ENCODE measurements at places on chromosomes 6 and 20.
A peak's percentile ranks its signal among the peaks of the same experiment; 100 is the strongest.

GRCh38 chr6:13014504-13015378 lies 298.2 kb downstream of the PHACTR1 start:
- no peak for DNase-seq

DNA sequence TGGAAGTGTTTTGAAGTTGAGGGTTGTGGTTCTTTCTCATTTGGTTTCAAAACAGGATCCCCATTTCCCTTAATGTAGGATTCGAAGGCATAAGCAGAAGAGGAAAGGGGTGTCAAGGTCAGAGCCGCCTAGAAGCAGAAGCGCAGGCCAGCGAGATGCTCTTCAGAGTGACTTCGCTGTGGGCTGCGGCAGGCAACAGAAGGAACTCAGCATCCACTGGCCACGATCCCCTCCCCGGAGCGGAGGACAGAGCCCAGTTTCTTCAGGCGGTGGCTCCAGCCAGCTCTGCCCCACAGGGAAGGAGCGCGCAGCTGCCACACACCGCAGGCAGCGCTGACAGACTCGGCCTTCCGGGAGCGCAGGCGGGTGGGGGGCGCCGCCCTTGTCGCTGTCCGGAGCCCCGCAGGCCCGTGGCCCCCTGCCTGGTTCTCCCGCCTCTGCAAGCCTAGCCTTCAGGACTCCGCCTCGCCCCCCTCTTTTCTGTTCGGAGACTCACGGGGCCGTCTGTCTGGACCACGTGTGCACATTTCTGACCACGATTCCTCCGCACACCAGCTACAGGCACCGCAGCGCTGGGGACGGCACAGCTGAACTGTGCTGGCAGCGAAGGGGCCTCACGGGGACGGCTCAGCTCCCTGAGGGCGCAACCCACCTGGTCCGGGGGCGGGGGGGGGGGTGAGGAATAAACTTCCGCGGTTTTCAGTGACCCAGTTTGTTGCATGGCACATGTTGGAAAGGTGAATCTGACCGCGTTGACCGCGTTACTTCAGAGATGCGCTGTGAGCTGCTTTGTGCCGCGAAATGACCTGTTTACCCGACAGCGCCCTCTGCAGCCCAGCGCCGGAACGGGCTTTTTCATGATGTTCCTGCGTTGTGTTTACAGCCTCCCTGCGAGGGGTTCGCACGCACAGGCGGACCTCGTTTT lies 26.1 kb downstream of the TTLL2 start:
- DNase-seq: peak; percentile 52

DNA sequence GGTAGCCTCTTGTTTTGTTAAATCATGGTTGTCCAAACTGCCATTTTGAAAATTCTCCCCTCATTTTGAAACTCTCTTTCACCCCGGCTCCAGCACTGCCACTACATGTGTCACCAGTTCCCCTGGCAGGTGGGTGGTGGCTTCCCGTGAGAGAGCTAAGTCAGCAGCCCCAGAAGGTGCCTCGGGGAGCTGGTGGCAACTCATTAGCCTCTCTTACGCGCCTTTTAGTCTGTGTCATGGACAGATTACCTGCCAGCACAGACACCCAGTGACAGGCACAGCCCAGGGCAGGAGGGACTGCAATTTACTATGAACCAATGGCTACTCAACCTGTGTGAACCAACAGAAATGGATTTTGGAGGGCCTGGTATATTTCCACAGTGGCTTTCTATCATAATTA lies 147.1 kb upstream of the SASH1 start:
- DNase-seq: no peak

DNA sequence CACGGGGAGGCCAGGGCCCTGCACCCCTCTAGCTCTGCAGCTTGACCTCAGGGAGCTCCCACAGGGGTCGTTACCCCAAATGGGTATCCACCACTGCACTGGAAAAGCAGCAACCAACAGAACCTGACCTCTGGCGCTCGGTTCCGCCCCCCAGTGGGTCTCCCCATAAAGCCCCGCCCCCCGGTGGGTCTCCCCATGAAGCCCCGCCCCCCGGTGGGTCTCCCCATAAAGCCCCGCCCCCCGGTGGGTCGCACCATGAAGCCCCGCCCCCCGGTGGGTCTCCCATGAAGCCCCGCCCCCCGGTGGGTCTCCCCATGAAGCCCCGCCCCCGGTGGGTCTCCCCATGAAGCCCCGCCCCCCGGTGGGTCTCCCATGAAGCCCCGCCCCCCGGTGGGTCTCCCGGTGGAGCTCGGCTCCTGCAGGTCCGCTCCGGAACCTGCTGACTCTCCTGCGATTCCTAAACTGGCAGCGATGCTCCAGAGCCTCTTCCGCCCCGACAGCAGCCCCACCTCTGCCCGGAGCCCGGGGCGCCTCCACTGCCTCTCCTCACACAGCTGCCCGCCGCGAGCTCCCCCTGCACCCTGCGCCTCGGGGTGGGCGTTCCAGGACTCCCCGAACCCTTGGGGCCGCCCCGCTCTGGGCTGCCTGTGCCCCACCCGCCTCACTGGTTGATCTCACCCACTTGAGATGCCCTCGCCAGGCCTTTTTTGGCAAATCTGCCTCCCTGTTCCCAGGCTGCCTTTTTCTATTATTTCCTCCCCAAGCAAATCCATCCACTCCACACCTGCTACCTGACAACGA lies 12.1 kb downstream of the SLC2A4RG start:
- no peak for DNase-seq

GRCh38 chr6:80454197-80454596 lies 347.7 kb downstream of the BCKDHB start:
- DNase-seq: no peak

GRCh38 chr6:89590133-89590532 lies 48.4 kb downstream of the LYRM2 start:
- no peak for DNase-seq

- DNase-seq: no peak
Measured at GRCh38 chr6:114249522-114249921, 93.3 kb downstream of the HS3ST5 start.

- DNase-seq: no peak
Measured at GRCh38 chr6:55886185-55886836, 10.9 kb upstream of the BMP5 start.

DNA sequence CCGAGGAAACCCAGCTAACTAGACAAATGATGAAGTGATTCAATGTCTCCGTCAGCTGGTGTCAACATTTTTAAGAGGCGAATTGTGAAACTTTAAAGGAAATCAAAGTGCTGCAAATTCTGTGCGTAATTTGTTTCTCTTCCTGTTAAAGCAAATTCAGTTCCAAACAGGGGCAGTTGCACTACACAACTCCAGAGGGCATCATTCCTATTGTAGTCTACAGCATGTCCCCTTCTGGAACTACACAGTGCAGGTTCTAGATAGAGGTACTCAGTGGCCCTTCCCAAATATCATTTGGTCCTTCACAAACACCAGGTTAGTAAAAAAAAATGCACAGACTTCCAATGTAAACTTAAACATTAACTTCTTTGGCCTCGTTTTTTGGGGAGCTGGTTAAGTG lies 38.3 kb upstream of the SMLR1 start:
- no peak for DNase-seq

- DNase-seq: no peak
Measured at GRCh38 chr20:7171911-7172310, 404.4 kb downstream of the BMP2 start.

DNA sequence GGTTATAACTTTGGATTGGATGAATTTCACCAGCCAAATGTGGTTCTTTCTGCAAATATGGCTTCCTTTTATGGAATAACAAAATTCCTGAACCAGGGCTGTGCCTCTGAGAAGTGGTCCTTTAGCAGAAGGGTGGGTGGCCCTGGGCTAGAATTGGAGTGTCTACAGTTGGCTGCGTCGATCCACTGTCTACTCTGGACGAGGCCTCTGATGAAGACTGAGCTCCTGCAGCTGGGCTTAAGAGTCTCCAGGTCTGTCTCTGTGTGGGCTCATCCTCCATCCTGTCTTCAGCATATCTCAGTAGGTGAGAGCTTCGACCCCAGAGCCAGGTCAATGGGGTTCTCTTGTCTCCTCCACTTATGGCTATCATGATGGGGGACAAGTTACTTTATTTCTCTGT lies 166.3 kb upstream of the PMEPA1 start:
- no peak for DNase-seq

DNA sequence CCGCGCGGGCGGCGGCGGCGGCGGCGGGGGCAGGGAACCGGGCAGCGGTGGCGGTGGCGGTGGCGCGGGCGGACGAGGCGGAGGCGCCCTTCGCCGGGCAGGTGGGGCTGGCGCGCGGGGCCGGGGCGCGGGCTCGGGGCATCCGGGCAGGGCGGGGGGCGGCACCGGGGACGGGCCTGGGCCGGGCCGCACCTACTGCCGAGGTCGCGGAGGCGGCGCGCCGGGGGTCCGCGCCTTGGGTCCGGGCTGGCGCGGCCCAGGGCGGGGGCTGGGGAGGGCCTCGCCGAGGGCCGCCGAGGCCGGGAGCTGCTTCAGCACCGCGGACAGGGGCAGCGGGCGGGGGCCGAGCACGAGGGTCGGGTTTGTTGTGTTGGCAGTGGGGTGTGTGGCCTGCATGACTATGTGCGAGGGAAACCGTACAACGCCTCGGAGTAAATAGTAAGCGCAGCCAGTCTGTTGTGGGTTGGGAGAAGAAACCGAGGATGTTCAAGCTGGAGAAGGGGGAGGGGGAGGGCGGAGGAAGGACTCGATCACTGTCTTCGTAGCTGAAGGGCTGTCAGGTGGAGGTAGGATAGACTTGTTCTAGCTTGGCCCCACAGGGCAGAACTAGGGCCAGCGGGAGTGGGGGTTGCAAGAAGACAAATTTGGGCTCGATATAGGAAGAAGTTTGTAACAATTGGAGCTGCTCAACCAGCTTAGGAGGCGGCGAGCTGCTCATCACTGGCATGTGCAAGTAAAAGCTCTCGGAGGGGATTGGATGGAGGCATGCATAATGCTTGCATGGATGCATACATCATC lies 593 bp downstream of the MMP24 start:
- DNase-seq: no peak

- DNase-seq: no peak
Measured at GRCh38 chr6:169912266-169913095, 161.1 kb downstream of the ERMARD start.

DNA sequence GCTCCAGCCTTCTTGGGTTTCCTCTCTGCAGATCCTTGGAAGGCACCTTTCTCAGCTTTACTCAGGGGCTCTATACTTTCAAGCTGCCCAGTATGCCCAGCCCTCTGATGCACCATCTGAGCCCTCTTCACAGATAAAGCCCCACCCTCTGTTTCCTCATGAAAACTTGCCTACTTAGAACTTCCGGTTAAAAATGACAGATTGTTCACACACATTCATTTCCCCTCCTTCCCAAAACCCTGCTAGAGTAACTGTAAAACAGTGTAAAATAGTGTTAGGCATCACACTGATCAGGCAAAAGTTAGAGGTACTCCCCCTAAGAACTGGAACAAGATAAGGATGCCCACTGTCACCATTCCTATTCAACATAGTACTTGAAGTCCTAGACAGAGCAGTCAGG lies 14.0 kb upstream of the GCM1 start:
- no peak for DNase-seq

DNA sequence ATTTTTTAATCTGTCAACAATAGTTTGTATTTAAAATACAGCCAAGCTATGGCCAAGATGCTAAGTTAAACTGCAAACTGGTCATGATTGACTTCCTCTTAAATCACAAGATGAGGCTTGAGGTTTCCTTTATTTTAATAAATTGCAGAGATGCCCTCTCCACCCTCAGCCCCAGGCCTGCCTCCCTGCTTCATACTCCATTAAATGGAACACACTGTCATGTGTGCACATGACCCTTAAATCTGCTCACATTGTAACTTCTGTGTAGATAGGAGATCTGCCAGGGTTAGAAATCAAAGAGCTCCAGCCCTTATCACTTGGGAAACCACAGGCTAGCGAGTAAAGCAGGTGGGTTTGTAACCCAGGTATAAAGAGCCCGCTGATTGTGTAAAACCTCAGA lies 20.8 kb downstream of the DUSP22 start:
- no peak for DNase-seq

GRCh38 chr6:29107758-29108157 lies at the start of gene OR2J3:
Gene OR2J3, plus strand, starts transcription at chr6:29108058. Its CDS starts 3,833 bp downstream, at chr6:29111891.
- DNase-seq: no peak

DNA sequence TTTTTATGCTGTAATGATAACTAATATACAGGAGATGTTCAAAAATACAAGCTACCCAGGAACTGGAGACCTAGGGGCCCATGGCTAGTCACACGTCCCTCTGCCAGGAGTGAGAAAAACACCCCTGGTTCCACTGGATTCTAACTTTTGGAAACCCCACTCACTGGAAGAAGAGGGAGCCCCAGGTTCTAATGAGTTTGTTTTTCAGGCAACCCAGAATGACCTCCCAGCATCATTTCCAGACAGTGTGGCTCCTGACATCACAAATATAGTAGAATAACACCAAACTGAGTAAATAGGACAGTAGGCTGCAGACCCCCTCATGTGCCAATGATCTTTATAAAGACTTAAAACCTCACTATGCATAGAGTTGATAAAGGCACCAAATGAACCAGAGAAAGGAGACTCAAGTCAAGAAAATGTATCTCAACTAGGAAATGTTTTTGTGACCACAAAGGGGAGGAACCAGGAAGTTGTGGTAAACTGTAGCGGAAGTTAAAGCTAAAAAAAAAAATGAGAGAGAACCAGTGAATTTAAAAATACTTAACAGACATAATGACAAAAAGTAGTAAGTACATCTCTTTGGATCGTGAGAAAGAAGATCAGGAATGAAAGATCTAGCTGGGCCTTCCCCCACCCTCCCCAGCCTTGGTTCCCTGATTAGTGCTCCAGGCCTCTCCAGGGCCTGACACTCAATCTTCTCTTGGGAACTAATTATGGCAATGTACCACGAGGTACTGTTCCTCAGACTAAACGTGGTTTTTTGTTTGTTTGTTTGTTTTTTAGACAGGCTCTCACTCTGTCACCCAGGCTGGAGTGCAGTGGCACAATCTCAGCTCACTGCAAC lies 19.8 kb downstream of the HLA-E start:
- DNase-seq: no peak

GRCh38 chr6:148825492-148825891 lies 78.7 kb downstream of the UST start:
- no peak for DNase-seq

- DNase-seq: no peak
Measured at GRCh38 chr20:20207291-20207690, 155.0 kb downstream of the CFAP61 start.

DNA sequence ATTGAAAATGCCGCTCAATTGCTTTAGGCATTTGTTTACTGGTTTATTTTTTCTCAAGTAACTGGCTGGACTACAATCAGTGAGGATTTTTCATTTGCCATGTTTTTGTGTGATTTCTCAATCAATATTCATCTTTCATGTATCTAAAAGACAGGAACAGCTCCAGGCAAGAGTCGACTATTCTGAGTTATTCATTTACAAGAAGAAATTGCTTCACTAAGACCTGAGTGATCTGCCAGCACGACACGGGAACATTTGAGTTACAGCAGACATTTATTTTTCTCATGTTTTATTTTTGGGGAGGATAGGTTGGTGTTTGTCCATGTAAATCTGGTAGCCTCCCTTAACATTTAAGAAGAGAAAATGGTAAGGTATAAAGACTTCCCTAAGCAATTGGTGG lies 124.1 kb downstream of the CBLN4 start:
- DNase-seq: no peak

DNA sequence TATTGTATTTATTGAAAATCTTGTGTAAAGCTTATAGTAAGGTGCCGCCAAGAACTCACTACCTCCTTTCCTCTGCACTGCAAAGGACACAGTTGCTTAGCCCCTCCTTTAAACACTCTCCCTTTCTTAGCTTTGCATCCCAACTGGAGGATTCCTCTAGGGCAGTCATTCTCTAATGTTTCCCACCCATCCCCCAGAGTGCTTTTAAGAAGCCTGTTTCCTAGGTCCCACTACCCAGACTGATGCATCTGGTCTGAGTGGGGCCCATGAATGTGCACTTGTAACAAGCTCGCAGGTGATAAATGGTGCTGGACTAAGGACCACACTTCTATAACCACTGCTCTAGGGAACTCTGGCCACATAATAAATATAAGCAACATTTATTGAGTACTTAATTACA lies 55.2 kb downstream of the B4GALT5 start:
- no peak for DNase-seq
